Activated CD8-positive, alpha-beta memory T cell treated with anti-CD3 and anti-CD28 coated beads for 1 hour (primary cell): ENCODE measurements at places on chromosomes 2 and 18.

GRCh38 chr2:20470211-20470610 is 23.3 kb downstream of the RHOB start:
- DNase-seq: no peak

DNA sequence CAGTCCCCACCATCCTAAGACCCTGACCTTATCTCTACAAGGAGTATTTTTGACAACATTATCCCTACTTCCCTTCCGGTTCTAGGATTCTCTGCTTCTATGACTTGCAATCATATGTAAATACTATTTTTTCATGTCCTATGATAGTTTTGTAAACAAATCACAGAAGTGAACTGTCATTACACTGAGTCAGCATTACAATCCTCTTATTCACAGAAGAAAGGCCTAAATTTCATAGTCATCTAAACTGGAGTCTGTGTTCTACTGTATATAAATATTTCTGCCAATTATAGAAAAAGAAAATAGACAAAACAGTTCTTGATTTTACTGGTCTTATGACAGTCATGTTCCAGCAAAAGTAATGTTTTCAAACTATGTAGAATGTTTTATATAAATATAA is 265.1 kb downstream of the NCKAP5 start:
- DNase-seq: no peak

GRCh38 chr2:241984658-241985057 is 115.1 kb downstream of the RTP5 start:
- no peak for DNase-seq

GRCh38 chr2:29759360-29759759 is 162.0 kb downstream of the ALK start:
- no peak for DNase-seq

- DNase-seq: no peak
These were observed 205.1 kb downstream of the ARL4C start for GRCh38 chr2:234291765-234292204.

- no peak for DNase-seq
These were observed 163.9 kb downstream of the DYSF start for GRCh38 chr2:71617266-71617665.

DNA sequence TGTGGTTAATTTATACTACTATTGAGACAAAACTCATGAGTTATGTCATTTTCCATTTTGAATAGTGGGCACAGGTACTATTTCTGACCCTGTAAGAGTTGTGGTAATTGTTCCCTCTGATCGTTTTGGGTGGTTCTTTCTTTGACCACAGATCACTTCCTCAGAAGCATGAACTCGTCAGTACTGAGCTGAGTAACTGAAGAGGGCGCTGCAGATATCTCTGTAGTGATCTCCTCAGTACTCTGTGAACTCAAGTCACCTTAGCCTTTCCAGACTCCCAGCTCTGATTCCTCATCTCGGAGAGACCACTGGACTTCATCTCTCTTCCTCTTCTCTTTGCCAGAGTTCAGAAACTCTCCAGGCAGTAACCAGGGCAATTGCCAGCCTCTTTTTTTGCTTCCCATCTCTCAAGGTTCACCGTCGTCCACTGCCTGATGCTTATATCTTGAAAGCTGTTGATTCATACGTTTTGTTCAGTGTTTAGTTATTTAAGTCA is 9.4 kb upstream of the IL1RL1 start:
- DNase-seq: no peak

GRCh38 chr2:171271971-171272436 is 111.3 kb upstream of the TLK1 start:
- DNase-seq: no peak

DNA sequence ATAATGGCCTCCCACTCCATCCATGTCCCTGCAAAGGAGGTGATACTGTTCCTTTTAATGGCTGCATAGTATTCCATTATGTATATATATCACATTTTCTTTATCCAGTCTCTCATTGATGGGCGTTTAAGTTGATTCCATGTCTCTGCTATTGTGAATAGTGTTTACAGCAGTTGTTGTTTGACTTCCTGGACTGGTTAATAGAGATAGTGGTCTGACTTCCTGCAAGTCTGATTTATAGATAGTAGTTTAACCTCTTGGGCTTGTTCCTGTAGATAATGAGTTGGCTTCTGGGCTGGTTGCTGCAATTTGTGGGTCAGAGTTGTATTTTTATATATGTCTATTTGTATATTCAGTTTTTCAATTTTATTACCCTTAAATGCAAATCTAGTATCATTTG is 145.4 kb downstream of the ARL6IP6 start:
- DNase-seq: no peak

DNA sequence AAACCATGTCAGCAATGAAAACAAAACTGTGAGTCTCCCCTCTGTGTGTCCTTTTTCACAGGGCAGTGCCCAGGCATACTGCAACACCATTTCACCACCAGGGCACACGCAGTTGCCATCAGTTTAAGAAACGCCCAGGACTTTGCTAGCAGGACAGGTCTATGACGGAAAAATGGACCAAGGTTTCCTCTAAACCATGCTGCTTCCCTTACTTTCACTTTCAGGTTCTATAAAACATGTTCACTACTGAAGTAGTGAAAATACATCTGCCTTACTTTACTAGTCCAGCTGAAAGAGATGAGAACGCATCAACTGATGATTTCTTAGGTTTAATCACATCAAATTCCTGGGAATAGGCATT is 110.5 kb downstream of the TCF4 start:
- DNase-seq: no peak

GRCh38 chr2:134011936-134012586 is 241.8 kb upstream of the MGAT5 start:
- no peak for DNase-seq

DNA sequence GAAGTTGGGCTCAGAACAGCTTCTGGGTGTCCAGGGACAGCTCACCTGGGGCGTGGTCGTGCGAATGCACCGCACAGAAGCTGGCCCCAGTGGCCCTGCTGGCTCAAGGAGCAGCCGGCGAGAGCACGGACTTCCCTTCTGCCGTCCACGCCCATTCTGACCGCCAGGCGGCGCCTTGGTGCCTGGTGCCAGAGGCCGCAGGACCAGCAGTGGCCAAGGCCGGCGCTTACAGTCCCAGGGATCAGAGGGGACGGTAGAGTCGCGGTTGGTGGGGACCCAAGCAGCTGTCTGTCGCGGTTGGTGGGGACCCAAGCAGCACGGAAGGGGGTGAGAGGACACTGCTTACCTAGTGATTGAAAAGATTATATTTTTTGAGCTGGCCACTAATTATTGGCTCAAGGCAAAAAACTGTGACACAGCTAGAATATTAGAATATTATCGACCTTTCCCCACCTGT is 25.7 kb downstream of the NPPC start:
- DNase-seq: no peak

- no peak for DNase-seq
These were observed 122.2 kb upstream of the ITGB6 start for GRCh38 chr2:160322320-160322719.

- DNase-seq: no peak
These were observed 60.7 kb downstream of the CDC42EP3 start for GRCh38 chr2:37610638-37611289.

DNA sequence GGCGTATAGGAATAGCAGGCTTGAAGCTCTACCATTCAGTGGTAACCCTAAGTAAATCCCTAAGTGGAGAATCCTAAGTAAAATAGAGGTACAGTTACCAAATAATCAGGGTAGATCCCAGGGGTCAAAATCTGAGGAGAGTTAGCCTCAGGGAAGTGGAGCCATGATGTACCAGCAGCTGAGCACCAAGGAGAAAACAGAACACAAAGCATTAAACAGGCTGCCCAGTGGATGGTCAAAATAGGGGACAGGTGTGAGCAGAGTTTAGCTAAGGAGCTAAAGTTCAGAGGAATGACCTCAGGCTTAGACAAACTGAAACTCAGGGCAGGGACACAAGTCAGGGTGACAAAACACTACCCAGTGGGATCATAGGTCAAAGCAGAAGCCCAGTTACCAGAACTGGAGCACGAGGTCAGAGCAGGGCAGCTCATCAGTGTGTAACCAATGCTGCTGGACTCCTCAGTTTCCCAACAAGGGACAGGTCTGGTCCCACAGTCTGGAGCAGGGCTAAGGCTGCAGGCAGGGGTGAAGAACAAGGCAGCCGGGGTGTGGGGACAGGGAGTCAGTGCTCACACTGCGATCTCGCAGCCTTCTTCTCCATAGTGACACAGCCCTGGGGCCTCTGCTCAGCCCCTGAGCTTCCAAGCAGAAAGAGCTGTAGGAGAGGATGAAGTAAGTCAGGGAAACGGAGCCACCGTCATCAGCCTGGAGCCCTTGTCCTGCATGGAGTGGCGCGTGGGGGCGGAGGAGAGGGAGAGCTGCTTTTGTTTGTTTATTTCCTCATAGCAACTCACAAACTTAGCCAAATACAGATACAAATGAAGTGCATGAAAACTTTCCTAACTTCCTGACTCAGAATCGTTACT is 264.0 kb downstream of the MREG start:
- no peak for DNase-seq

DNA sequence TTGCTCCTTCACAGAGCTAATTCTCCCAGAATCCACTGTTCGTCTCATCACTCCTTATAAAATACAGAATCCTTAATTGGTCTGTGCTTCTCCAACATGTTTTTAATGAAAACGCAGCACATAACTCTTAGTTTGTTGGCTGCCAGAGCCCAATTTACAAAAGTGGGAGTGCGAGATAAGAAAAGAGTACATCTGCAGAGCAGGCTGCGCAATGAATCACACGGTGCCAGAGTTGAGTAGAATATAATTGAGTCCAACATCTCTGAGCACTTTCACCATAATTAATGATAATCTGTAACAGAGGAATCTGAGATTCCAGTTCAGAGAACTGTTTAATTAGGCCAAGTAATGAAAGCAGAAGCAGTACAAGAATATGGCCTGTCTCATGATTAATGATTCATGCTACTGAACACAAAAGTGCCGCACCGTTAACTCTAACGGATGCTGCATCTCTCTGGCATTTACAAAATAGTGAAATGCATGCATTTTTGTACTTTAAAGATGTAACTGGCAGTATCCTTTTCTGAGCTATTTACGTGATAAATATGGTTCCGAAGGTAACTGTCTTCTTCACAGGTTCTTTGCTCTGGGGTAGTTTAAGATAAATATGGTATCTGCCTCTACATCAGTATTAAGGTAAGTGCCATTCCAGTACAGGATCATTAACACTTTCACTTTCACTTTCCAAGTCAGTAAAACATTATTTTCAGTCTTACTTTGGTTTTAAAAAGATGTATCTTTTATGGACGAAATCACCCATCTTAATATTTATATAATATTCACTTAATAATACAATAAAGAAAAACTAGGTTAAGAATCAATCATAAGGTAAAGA is 785.6 kb downstream of the NR4A2 start:
- DNase-seq: no peak

DNA sequence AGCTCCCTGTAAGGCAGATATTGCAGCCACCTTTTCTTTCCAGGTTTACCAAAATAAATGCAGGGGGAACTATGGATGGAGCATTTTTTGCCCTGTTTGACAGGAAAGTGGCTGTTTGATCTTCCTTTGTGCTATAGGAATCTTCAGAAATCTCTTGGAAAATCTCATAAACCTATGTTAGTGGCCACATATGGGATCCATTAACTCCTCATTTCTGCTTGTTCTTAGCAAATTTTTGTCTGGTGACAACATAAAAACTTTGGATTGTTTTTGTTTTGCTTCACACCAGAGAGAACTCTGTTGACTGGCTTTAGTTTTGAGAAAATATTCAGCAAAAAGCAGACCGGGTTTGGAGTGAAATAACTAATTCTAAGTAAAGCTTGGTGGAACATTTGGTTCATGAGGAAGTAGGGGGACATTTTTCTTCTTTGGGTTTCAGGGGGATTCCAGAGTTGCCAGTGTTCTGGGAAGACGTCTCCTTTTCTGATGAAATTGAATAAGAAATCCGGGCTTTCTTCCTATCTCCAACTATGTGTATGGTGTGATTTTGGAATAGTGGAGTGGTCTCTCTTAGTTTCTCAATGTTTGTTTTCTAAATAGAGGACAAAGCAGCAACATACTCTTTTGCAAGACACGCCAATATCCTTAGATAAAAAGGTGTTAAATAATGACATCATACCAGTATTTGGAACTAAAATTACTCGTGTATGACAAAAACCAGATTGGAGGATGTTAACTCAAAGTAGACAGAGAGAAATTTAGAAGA is 174.4 kb downstream of the ICOS start:
- DNase-seq: no peak

GRCh38 chr2:32671885-32672533 is 44.2 kb downstream of the TTC27 start:
- no peak for DNase-seq

DNA sequence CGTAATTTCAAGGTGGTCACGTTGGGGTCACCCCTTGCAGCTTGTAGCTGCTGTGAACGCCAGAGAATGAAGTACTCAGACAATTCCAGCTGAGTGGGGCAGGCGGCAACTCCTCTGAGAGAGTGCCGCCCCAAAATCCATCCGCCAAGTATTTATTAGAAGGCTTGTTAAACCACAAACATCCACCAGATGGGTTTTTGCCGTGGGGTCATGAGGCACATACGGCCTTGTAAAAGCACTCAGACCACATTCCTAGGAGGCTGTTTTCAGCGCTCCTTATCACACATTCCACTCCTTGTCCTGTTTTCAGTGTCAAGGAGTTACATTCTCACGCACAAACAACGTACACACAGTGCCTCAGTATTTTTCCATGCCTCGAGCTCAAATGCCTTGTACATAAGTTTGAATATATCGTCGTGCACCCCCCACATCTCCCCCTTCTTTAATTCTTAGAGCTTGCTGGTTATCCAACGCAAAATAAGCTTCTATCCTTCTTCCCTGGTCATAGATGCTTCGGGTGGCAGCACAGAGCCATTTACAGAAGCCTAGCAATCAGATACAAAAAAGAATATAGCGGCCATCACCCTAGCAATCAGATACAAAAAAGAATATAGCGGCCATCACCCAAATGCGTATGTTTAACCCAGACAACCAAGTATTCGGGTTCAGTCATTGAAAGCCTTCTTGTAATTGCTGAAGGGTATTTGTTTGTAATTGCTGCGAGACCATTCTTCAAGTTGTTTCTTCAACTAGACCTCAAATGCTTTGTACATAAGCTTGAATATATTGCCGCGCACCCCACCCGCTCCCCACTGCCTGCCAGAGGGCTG is 7.3 kb downstream of the ALPP start:
- DNase-seq: no peak

DNA sequence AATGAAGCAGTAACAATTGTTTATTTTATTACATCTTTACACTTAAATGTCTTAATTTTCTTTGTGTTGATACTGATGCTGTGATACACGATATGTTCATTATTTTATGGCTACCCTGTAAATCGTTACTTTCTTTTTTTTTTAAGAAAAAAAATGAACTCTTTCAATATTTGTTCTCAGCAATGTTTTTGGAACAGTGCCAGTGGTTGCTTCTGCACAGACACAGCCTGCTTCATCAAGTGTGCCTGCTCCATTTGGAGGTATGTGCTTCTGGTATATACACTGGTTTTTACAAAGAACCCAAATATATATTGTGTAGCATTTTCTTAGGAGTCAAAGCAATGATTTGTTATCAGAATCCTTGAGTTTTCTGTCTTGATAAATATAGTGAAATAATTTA is 62.2 kb upstream of the SCYGR2 start:
- DNase-seq: no peak

GRCh38 chr18:61992285-61992684 is 99.5 kb upstream of the RNF152 start:
- DNase-seq: no peak
